ENCODE measurements at places on chromosomes 4 and X.

DNA sequence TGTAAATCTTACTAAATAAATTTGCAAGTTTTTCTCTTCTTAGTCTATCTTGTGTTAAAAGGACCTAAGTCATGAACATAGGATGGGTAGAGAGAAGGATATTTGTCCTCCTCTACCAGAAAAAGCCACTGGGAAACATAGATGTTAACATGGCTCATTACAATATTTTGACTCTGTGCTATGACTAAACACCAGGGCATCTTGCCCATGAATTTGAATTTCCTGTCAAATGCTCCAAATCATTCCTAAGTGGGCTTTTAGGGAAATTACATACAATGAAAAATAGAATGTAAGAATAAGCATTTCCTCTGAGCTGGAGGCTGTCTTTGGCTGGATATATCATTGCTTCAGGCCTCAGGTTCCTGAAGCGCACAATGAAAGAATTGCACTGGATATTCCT is 39.1 kb downstream of the ANOS1 start:
- no peak for DNase-seq

- no peak for DNase-seq
Observed at GRCh38 chr4:118825799-118826198, 10.1 kb downstream of the SEC24D start.

DNA sequence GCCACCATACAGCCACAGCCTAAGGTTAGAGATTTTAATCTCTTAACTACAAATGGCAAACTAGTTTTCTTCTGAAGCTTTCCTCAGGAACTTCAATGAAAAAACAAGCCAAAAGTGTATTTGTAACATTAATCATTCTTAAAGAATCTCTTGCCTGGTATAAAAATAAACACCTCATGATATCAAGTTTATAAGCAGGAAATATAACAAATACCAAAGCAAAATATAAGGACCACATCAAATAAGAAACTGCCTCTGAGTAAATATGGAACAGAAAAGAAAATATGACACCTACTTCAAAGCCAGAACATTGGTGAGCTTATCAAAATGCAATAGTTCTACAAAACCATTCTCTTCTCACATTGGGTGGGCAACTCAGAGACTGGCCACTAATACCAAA is 89.9 kb downstream of the GPC4 start:
- no peak for DNase-seq

DNA sequence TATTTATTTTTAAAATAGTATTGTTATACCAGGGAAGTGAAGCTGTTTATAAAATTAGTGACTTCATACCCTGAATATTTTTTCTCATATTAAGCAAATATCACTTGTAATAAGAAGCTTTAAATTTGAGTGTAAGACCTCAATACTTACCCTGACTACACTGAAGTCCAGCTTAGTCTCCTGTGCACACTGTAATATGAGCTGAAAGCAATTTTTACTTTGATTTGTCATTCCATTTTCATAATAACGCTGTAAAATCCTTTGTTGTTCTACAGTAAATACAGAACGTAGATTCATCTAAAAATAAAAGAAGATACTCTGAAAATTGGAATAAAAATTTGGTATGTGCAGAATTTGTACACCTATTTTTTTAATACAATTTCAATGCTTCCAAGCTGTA is 27.2 kb downstream of the HDX start:
- DNase-seq = no peak

DNA sequence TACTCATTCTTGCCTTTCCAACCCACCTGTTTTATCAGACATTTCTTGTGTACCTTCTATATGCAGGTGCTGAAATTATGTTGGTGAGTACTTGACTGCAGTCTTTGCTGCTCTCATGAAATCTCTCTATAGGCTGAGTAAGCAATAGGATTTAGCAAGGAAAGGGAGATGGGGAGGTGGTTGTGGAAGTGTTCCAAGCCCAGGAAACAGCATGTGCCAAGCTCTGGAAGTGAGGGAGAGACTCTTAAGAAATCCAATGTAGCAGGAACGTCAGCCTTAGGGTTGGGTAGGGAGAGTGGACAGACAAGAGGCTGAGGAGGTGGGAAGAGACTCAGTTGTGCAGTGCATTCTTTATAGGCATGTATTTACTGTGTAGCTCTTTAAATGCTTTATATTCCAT is 5.6 kb downstream of the SEPTIN11 start:
- no peak for DNase-seq

DNA sequence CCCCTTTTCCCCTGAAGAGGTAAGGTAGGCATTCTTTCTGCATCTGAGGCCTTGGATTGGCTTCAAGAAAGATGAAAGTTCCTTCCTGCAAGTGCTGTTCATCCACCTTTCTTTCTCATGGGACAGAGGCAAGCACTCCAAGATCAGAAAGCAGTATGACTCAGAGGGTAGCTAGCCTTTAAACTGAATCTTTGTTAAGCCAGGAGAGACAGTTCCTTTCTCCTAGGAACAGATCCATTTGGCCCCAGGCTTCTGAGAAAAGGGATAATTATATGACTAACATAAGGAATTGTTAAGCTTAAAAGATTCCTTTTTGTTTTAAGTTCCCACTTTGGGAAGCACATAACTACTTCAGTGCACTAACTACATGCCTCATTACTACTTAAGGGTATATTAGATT is 192.0 kb downstream of the PPP3CA start:
- no peak for DNase-seq
